ENCODE measurements at places on chromosomes 16 and 17.
A peak's percentile ranks its signal among the peaks of the same experiment; 100 is the strongest.

DNA sequence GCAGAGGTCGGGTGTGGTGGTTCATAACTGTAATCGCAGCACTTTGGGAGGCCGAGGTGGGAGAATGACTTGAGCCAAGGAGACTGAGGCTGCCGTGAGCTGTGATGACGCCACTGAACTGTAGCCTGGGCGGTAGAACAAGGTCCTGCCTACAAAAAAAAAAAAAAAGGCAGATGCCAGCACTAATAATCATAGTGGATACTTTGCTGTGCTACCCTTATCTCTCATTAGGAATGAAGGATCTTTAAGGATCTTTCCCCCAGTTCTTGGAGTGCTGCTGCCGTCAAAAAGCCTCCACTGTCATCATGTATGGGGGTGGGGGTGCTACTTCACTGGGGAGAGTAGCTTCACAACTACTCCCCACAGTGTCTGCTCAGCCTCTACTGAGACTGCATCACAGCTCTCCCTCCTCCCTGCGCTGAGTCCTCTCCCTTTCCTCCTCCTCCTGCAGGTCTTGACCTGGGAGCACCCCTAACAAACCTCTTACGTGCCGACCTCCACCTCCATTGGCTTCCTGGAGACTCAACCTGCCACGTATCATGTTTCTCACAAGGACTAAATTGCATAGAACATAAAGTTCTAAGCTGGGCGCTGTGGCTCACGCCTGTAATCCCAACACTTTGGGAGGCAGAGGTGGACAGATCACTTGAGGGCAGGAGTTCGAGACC is 24.4 kb upstream of the ST6GALNAC1 start:
- H3K4me1 ChIP-seq = peaks cover 30% of the 10 kb centered on the region
- no peak overlapping the region for H3K27ac ChIP-seq
- no peak overlapping the region for H3K4me3 ChIP-seq
- H3K27me3 ChIP-seq = no peaks in the 10 kb centered on the region
- no peaks in the 10 kb centered on the region for H3K36me3 ChIP-seq

- no peak for DNase-seq
- H3K27ac ChIP-seq = no peak overlapping the region
- H3K27me3 ChIP-seq = no peaks in the 10 kb centered on the region
- no peak overlapping the region for H3K4me3 ChIP-seq
- peaks cover 4% of the 10 kb centered on the region for H3K4me1 ChIP-seq
- no peaks in the 10 kb centered on the region for H3K36me3 ChIP-seq
These were observed 13.5 kb upstream of the FBXO47 start for GRCh38 chr17:38980490-38981217.

DNA sequence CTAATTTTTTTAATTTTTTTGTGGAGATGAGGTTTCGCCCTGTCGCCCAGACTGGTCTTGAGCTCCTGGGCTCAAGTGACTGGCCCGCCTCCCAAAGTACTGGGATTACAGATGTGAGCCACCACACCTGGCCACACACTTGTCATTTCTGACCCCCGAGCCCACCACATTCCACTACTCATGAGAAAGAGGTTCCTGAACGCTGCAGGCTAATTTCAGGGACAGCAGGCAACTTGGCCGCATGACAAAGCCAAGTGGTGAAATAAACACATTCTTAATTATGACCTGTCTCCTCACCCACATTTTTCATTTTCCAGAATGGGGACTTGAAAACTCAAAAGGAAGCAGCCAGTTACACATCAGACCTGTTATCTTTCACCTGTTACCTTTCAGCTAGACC is 114.5 kb downstream of the ABCC6 start:
- no peak overlapping the region for H3K4me3 ChIP-seq
- no peak overlapping the region for H3K27ac ChIP-seq
- no peaks in the 10 kb centered on the region for H3K4me1 ChIP-seq
- H3K27me3 ChIP-seq = no peaks in the 10 kb centered on the region
- DNase-seq = no peak

DNA sequence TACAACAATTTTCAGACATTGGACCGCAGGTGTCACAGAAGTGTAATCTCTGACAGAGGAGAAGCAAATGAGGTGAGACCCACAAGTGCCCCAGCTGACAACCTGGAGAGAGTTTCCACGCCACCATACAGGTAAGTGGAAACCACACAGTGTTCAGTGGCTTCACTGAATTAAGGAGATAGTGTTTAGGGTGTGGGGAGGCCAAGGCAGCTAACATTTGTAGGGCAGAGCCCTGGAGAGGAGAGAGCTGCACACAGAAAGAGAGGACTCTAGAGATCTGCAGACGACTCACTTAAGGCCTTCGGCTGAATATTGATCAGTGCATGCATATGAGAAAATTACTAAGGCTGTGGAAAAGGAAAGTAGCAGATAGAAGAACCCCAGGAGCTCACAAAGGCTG is 228.9 kb upstream of the TNRC6C start:
- H3K4me3 ChIP-seq = no peak overlapping the region
- peaks cover 5% of the 10 kb centered on the region for H3K36me3 ChIP-seq
- no peaks in the 10 kb centered on the region for H3K4me1 ChIP-seq
- DNase-seq = no peak

- peak overlapping the region; percentile 75 for H3K4me3 ChIP-seq
- peaks cover 13% of the 10 kb centered on the region for H3K27me3 ChIP-seq
- H3K36me3 ChIP-seq = no peaks in the 10 kb centered on the region
- peak; percentile 82 for DNase-seq
- H3K4me1 ChIP-seq = peaks cover 12% of the 10 kb centered on the region
These were observed 33.7 kb upstream of the RPH3AL start for GRCh38 chr17:386141-386876.

DNA sequence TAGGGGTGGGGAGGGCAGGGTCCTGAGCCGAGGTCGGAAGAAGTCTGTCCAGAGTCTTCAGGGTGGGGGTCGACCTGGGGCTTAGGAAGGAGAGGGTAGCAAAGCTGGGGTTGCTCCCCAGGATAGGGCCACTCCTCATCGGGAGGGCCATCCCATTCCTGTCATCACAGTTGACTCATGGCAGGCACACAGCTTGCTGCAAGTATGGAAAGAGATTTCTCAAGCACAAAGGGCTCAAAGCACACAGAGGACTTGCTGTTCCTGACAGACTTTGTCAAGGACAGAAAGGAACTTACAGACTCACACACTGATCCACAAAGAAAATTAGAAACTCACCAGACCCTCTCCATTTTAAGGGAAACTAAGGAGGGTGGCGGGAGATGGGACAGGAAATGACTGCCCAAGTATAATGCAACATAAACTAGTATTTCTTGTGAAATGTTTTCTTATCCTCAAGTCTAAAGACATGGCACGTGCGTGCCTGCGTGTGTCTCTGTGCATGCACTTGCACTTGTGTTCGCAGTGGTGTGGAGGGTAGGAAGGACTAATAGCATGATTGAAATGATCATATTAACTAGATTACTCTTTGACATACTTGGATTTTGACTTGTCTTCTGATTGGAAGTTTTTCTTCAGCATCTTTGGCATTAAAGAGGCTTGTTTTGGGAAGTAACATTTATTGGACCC is 2.4 kb downstream of the AOC2 start:
- peaks cover 3% of the 10 kb centered on the region for H3K27me3 ChIP-seq

GRCh38 chr16:74296432-74297144 is at the start of gene PSMD7:
Gene PSMD7, plus strand, starts transcription at chr16:74296814. Its CDS starts 101 bp downstream, at chr16:74296915.
- peak within 1 kb of the TSS; percentile 94 for H3K4me3 ChIP-seq
- H3K27ac ChIP-seq = peak within 1 kb of the TSS; percentile 98
- H3K27me3 ChIP-seq = no peaks in the 10 kb centered on the region
- H3K4me1 ChIP-seq = peaks cover 40% of the 10 kb centered on the region

GRCh38 chr17:4476017-4476416 is 22.7 kb upstream of the SPNS2 start:
- H3K27me3 ChIP-seq = no peaks in the 10 kb centered on the region
- no peak overlapping the region for H3K4me3 ChIP-seq
- no peak for DNase-seq
- H3K4me1 ChIP-seq = peaks cover 17% of the 10 kb centered on the region

DNA sequence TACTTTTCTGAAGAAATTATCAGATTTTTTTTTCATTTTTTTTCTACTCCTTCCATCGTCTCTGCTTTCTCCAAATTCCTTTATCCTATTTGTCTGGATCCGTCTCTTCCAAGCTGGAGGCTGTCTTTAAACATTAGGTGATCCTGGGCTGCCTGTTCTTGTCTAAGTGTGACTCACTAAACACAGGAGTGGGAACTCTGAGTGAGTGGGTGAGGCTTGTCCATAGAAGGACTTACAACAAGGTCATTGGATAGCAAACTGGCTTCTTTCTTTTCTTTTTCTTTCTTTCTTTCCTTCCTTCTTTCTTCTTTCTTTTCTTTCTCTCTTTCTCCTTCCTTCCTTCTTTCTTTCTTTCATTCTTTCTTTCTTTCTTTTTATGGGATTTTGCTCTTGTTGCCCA is 18.2 kb downstream of the ALOX15 start:
- H3K36me3 ChIP-seq = no peaks in the 10 kb centered on the region
- H3K4me3 ChIP-seq = no peak overlapping the region
- H3K27ac ChIP-seq = no peak overlapping the region
- peaks cover 6% of the 10 kb centered on the region for H3K27me3 ChIP-seq
- DNase-seq = no peak
- H3K4me1 ChIP-seq = peaks cover 2% of the 10 kb centered on the region

GRCh38 chr16:53626161-53626560 is 77.5 kb downstream of the RPGRIP1L start:
- no peaks in the 10 kb centered on the region for H3K27me3 ChIP-seq
- no peak overlapping the region for H3K27ac ChIP-seq
- H3K4me3 ChIP-seq = no peak overlapping the region

DNA sequence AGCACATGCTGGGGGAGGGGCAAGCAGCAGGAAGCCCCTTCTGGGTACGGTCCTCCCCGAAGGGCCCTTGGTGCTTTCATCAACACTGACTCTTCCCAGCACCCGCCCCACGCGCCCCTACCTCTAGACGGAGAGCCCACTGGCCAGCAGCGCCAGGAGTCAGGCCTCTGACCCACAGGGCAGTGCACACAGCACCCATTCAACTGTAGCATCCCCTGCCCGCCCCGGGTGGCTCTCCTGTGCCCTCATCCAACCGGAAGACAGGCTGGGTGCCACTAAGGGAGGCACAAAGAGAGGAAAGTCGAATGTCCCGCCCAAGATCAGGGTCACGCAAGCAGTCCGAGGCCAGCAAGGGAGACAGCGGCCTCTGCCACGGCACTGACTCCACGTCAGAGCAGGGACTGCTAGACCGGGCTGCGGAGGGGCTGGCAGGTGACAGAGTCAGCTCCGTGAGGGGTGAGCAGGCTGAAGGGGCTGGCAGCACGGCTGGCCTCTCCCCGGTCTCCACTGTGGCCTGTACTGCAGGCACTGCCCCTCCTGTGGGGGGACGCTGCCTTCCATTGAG is 9.8 kb downstream of the MSRB1 start:
- H3K4me1 ChIP-seq = peaks cover 3% of the 10 kb centered on the region
- no peak overlapping the region for H3K27ac ChIP-seq
- H3K27me3 ChIP-seq = peaks cover 8% of the 10 kb centered on the region
- DNase-seq = no peak

GRCh38 chr17:76191896-76192295 is 48.4 kb downstream of the RNF157 start:
- no peaks in the 10 kb centered on the region for H3K27me3 ChIP-seq
- H3K4me1 ChIP-seq = peaks cover 84% of the 10 kb centered on the region
- H3K4me3 ChIP-seq = peak overlapping the region; percentile 67
- no peak for DNase-seq

DNA sequence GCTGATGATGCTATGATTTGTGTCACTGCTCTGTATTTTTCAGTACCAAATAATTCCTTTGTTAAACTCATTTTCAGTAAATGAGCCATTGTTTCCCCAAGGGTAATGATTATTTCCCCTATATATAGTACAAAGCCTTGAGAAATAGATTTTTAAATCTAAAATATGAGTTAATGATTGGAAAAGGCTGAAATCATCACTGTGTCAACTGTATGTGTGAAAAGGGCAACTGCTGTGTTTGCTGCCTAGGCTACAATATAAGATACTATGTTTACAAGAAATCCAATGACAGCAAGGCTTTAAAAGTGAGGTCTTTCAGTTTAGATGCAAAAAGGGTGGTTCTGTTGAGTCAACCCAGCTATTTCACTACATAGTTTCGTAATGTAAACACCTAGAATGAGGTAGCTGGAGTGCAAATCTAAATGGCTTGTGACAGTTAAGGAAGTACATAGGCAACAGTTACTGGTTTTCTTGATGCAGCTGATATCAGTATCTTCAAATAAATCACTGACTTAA is 15.3 kb downstream of the NLK start:
- no peak for DNase-seq
- H3K27me3 ChIP-seq = no peaks in the 10 kb centered on the region
- H3K27ac ChIP-seq = no peak overlapping the region
- H3K36me3 ChIP-seq = peaks cover 1% of the 10 kb centered on the region
- peaks cover 40% of the 10 kb centered on the region for H3K4me1 ChIP-seq

DNA sequence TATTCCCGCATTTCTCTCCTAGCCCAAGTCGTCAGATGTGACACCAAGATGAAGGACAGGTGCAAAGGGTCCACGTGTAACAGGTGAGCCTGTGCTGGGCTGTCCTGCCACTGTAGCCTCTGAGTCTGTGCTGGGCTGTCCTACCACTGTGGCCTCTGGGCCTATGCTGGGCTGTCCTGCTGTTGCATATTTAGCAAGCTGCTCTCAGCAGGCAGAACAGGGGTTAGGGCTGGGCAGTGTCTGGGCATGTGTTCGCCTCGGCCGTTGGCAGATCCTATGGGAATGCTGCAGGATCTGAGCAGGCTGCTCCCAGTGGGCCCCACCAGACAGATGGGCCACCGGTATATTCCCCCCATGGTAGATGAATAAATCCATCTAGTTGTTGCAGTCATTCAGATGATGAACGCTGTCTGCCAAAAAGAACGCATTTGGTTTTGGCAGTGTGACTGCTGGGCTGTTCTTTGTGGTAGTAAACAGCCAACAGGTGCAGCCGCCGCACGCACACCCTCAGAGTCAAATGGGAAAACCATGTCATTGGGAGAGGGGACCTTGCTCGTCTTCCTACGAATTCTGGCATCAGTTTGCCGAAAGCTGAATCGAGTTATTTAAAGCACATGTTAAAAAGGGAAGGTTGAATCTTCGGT is 49.2 kb downstream of the CRISPLD2 start:
- no peak for DNase-seq
- no peaks in the 10 kb centered on the region for H3K27me3 ChIP-seq
- H3K36me3 ChIP-seq = no peaks in the 10 kb centered on the region
- no peaks in the 10 kb centered on the region for H3K4me1 ChIP-seq
- H3K4me3 ChIP-seq = no peak overlapping the region
- no peak overlapping the region for H3K27ac ChIP-seq

- H3K4me3 ChIP-seq = no peak overlapping the region
- peaks cover 12% of the 10 kb centered on the region for H3K27me3 ChIP-seq
- no peak overlapping the region for H3K27ac ChIP-seq
These were observed 19.0 kb downstream of the ABCC12 start for GRCh38 chr16:48136547-48137360.

DNA sequence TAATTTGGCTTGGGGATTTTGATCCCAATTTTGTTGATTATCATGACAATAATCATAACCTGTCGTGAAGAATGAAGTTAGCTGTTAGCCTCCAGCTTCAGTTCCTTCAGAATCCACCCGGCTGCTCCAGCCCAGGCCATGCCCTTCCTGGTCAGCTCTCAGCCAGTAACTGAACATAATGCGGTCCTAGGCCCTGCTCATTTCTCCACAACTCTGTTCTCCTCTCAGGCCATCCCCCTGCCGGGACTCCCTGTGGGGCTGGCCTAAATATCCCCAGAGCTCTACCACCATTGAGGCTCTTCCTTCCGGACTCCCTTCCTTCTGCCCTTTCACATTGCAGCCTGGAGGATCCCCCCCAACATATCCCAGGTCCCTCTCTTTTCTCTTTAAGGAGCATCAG is 833.4 kb upstream of the GOT2 start:
- no peaks in the 10 kb centered on the region for H3K4me1 ChIP-seq
- no peaks in the 10 kb centered on the region for H3K27me3 ChIP-seq
- H3K4me3 ChIP-seq = no peak overlapping the region
- DNase-seq = no peak

Measured in activated naive CD8-positive, alpha-beta T cell treated with anti-CD3 and anti-CD28 coated beads, Interleukin-2, amount 50 U/mL, for 24 hours (primary cell).